ENCODE measurements at places on chromosomes 7 and 10. TPM values are rescaled to one million over a fixed set of nuclear protein-coding genes. Genes with fewer than 3 reads are reported as not detected.

The ZNHIT1 gene
- total RNA-seq, result 142 TPM

The SCART1 gene
- 0.51 TPM for total RNA-seq

The CTTNBP2 gene
- total RNA-seq, result 2.5 TPM

The SOSTDC1 gene
- total RNA-seq, result 1.1 TPM

The CACNA2D1 gene
- 0.71 TPM for total RNA-seq

The UTF1 gene
- not detected for total RNA-seq

The MOGAT3 gene
- total RNA-seq, result not detected

The LRWD1 gene
- 31.0 TPM for total RNA-seq

The TMEM72 gene
- not detected for total RNA-seq

The MYO1G gene
- total RNA-seq, result not detected

The ZNF727 gene
- not detected for total RNA-seq

The HECW1 gene
- total RNA-seq, result not detected

The NANOS1 gene
- 0.99 TPM for total RNA-seq

The RGR gene
- total RNA-seq, result not detected

The ANKRD1 gene
- total RNA-seq, result 3.3 TPM

The SLC16A9 gene
- 10.3 TPM for total RNA-seq

The TLX1 gene
- 2.2 TPM for total RNA-seq

Data from airway epithelial cell (primary cell).